ENCODE measurements at places on chromosomes 13 and 19. TPM values are rescaled to one million over a fixed set of nuclear protein-coding genes. Genes with fewer than 3 reads are reported as not detected.

DNA sequence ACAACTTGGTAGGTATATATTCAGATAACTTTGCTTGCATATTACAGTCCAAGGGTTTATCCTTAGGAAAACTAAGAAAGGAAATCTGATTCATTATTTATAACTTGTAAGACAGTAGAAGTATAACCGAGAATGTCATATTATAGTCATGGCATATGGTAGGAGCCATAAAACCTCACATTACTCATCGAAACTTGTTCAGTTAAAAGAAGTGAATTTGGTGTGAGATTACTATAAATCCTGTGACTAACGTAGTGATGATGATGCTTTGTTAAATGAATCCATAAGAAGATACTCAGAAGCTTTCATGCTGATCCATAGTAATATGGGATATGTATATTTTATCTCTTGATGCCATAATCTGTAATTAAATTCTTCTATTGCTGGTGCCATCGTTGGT lies 57.3 kb downstream of the MTUS2 start:
- DNase-seq, result no peak

DNA sequence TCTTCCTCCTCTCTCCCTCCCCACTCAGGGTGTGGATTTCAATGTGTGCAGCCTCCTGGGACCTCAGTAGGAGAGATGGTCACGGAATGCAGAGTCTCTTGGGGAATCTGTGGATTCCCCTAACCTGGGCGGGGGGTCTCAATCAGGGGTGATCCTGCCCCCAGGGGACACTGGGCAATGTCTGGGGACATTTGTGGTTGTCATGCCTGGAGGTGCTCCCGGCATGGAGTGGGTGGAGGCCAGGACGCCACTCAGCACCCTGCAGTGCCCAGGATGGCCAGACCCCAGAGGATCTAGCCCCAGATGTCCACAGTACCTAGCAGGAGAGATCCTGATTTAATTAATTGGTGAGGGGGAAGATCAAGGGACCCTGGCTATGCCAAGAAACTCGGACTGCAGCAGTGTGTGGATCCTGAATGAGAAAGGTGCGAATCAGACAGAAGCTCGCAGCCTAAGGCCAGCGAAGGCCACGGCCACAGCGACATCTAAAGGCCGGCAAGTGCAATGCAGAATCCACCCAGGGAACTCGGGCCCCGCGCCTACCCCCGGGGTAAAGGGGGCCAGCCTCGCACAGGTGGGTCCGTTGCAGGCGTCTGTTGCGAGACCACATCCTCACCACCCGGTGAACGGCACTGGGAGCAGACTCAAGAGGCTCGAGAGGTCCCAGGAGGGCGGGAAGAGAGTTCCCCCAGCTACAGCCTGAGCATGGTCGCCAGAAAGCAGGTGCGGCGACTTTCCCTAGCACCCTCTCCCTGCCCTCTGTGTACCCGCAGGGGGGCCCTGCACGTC lies 88.8 kb downstream of the GNG7 start:
- peak; percentile 45 for DNase-seq

- no peak for DNase-seq
Measured at GRCh38 chr13:111005808-111006505, 91.1 kb upstream of the ANKRD10 start.

- DNase-seq, result no peak
Measured at GRCh38 chr13:70170689-70171088, 62.4 kb upstream of the KLHL1 start.

- no peak for DNase-seq
Measured at GRCh38 chr13:83453723-83454122, 428.6 kb downstream of the SLITRK1 start.

DNA sequence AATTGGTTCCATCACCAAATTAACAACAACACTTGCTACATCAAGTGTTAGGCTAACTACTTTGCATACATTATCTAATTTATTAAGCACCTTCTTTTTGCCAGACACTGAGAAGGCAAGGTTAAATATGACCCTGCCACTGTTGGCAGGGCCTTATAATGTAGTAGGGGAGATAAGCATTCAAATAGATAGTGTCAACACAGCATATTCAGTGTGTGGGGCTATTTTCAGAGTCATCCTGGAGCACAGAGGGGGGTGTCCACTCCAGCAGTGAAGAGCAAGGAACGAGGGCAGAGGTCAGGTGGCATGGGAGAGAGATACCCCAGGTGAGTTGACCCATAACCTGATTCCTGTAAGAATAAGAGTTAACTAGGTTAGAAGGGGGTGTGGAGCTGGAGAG lies 121.6 kb downstream of the COG6 start:
- DNase-seq, result no peak

DNA sequence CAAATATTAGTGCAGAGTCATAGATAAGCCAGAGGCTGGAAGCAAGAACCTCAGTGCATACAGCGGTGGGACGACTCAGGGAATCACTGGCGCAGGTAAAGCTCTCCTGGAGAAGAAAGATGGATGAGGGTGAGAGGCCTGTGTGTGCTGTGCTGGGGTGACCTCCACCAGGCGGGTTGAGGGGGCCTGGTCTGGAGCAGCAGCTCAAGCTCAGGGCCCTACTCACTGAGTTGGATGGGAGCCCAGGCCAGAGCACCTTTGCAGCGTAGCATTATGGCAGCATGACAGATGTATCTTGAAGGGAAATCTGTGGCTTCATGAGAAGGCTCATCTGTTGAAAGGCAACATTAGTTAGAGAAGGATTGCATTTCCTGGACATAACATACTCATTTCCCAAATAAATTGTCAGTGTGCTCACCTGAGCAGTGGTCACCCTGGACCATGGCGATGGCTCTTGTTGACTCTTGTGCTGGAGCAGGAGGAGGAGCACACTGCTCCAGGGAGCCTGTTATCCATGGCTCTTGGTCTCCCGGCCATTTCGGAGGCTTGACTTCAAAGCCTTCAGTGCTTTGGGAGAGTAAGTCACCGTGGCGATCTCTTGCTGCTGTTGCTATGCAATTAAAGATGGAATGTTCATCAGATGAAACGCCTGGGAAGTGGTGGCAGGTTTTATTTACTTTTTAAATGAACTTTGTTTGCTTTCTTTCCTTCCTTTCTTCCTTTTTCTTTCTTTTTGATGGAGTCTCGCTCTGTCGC lies 25.0 kb downstream of the HNRNPM start:
- DNase-seq, result no peak

- DNase-seq, result no peak
Measured at GRCh38 chr13:98922306-98922705, 55.6 kb downstream of the DOCK9 start.

USHBP1 gene
- total RNA-seq, result 0.57 TPM
